ENCODE measurements at places on chromosomes 4 and X.

- no peak for DNase-seq
Measured at GRCh38 chr4:55012363-55013230, 112.8 kb downstream of the KDR start.

GRCh38 chr4:6834867-6835266 is 52.3 kb downstream of the KIAA0232 start:
- no peak for DNase-seq

DNA sequence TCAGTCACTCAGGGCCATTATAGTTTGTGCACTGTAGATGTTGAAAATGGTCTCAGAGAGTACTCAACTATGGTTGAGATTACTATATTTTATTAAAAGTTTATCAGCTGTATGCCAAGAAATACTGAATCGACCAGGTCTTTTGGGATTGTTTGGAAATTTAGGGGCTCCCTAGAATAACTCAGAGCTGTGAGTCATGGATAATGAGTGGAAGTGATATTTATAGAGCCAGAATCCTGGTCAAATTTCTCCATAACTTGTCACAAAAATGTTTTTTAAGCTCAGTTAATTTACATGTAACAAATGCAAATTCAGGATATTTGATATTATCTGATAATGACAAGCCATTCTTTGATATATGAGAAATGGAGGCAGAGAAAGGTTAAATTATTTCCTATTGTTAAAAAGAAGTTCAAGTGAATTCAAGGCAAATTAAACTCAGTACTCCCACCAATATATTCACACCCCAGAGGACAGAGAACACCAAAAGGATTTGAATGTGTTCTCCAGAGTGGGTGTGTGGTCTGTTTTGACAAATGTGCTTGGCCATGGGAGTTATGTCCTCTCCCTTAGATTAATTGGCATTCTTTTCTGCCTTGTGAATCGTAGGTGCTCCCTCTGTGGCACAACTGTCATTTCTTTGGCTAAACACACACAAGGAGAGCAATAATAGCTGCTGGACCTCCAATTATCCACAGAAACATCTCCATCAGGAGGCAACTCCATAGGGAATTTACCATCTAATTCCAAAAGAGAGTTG is 37.7 kb downstream of the ARHGAP24 start:
- DNase-seq: no peak

GRCh38 chr4:2667428-2667827 is 88.7 kb downstream of the TNIP2 start:
- DNase-seq: no peak

DNA sequence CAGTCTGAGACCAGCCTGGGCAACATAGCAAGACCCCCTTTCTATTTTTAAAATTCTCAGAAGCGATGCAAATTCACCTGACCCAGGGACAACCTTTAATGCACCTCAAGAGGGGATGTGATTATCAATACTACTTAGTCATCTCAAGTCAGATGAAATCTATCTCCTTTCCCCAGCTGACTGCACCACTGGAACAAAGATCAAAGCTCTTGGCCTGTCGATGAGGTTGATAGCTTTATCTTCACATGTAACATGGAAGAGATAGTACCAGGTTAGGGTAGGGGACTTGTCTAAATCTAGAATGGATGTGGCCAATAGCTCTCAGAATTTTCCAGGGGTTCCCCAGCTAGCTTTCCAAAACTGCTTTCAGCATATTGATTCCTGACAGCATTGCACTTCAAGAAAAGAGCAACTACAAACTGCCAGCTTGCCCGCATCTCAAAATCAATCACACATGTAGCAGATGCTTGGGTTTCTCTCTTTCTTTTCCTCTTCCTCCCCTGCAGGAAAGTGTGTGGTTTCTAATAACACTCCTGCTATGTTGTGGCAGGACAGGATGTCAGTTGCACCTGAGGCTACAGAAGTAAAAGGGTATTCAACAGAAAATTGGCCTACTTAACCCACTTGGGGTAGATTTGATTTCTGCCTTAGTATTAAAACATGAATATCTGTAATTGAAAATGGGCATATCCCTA is 12.2 kb upstream of the TMEM164 start:
- no peak for DNase-seq

GRCh38 chr4:38500433-38500832 is 163.6 kb upstream of the KLF3 start:
- no peak for DNase-seq
